Right lung (tissue), 10 donors: ENCODE measurements at places on chromosomes 7 and 10. TPM values are rescaled to one million over a fixed set of nuclear protein-coding genes. Genes with fewer than 3 reads are reported as not detected.

DNA sequence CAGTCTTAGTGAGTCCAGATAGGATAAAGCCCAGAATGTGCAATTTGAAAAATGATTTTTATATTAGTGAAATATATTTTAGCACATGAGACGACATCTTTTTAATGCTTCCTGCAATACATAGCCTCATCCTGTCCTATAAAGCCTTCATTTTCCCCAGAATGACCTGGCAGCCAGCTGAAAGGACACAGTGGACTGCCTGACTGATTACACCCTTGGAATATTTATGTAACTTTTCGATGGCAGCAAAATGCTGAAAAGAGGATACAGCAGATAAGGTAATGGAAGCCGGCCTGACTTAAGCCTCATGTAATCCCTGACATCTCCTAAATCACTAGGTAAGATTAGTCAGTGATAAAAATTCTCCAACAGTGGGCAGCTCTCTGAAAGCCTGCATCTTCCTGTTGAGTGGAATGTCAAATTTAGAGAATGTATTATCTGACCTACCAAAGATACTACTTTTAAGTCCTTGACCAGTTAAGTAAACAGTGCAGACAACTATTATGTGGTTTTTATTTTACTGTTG lies 210.7 kb upstream of the STEAP1 start:
- no peak for DNase-seq

- DNase-seq: no peak
Measured at GRCh38 chr7:28179120-28180030, 1.2 kb downstream of the JAZF1 start.

DNA sequence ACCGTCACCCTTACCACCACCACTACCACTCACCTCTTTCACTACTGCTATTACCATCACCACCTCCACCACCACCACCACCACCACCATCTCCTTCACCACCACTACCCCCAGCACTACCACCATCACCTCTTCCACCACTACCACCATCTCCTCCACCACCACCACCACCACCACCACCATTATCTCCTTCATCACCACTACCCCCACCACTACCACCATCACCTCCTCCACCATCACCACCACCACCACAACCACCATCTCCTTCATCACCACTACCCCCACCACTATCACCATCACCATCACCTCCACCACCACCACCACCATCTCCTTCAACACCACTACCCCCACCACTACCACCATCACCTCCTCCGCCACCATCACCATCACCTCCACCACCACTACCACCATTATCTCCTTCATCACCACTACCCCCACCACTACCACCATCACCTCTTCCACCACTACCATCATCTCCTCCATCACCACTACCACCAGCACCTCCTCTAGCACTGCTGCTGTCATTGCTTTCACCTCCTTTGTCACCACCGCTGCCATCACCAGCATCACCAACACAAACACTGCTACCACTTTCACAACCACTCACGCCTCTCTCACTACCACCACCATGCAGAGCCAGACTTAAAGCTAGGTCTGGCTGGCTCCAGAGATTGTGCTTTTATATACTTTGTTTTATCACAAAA lies 109.3 kb downstream of the ICA1 start:
- no peak for DNase-seq

DNA sequence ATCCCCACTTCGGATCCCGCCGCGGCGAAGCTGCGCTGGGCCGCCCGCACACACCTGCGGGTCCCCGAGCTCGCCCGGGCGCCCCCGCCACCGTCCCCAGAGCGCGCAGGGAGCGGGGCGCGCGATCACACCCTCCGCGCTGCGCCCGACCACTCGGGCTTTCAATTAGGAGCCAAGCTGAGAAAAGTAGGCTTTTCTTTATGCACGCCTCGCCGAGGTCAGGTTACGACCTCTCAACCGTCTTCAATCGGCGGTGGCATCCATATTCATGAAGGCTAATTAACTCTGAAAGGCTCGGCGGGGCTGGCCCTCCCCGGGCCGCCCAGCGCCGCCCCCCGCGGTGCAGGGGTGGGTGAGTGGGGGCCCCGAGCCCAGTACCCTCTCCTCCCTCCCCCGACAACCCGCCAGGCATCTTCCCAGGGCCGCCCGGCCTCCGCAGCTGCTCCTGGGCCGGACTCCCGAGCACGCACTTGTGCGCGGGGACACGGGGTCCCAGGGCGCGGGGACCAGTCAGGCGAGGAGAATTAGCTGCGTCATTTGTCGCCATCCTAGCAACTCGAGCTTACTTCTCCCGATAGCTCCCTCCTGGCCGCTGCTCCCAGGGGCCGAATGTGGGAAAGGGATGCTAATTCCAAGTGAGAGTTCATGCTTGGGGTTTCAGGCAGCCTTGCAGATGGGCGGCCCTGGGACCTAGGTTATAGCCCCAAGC lies 155.5 kb upstream of the LYZL2 start:
- peak; percentile 84 for DNase-seq

DNA sequence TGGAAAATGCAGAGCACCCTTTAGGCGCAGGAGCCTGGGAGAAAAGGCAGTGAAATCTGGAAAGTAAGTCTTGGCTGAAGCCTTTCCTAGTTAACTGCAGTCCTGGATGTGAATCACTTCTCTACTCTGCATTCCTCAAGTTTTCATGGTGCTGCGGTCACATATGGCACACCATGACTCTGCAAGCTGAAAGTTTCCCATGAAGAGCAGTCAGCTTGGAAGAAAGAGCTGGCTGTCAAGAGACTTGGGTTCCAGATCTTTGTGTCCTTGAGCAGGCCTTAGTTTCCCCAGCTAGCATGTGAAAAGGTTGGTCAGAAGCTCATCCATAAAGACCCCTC lies 548.3 kb downstream of the SORCS3 start:
- no peak for DNase-seq

GRCh38 chr7:120825152-120825551 lies 32.8 kb downstream of the TSPAN12 start:
- no peak for DNase-seq

GRCh38 chr7:35623381-35623780 lies 71.6 kb downstream of the HERPUD2 start:
- DNase-seq: no peak

GRCh38 chr7:138167222-138167621 lies 91.0 kb downstream of the AKR1D1 start:
- DNase-seq: no peak

- DNase-seq: no peak
Measured at GRCh38 chr7:37986908-37987330, 66.5 kb downstream of the EPDR1 start.

- no peak for DNase-seq
Measured at GRCh38 chr7:132732321-132732865, 156.1 kb upstream of the PLXNA4 start.

DNA sequence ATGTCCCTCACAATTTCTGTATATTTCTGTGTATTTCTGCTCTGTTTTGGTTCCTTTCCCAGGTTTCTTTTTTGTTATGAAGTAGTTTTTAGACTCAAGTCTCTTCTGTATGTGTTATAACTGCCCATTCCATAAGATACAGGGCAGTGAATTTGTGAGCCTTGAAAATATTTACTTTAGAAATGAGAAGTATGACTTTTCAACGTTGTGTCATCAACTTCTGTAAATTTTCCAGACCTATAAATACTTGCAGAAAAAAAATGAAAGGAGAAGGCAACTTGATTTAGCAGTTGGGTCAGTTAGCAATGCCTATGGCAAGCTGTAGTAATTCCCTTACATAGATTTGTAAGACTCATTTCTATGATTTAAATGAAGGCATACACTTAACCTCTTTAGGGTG lies 11.5 kb downstream of the EGFR start:
- DNase-seq: no peak

DNA sequence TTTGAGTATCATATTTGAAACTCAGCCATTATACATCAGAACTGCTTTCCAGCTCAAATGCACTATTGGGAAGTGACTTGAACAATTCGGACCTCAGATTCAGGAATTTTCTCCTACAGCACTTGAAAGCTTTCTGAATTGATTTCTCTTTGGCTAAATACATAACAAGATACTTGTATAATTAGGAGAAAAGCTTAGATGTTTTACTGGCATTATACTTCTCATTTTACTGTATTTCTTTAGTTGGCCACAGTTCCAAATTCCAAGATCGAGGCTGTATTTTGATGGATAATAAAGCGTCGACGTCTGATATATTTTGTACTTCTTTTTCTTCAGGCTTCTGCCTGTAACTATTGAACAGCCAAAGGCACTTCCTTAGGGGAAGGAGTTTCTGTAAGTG lies 26.7 kb upstream of the LYZL2 start:
- DNase-seq: no peak

GRCh38 chr7:86949052-86949778 lies 110.2 kb downstream of the ELAPOR2 start:
- DNase-seq: no peak

DNA sequence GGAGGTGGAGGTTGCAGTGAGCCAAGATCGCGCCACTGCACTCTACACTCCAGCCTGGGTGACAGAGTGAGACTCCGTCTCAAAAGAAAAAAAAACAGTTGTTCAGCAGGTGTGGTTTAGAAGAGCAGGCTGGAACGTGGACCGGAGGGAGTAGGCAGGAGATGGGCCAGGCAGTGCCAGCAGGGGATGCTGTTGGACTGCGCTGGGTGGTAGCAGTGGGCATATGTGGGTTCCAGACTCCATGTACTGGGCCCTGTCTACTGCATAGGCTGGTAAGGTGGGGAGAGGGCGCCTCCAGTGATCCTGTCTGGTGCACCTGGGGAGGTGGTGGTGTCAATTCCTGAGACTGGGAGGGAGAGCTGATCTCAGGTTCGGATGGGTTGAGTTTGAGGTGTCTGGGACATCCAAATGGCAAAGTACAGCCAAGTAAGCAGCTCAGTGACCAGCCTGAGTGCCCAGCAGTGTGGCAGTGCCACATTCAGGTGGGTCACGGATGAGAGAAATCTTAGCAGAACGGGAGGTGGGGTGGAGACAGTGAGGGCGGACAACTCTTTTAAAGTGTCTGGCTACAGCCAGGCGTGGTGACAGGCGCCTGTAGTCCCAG lies 25.9 kb downstream of the SFXN4 start:
- no peak for DNase-seq

- DNase-seq: peak; percentile 46
Measured at GRCh38 chr10:93816123-93816747, 58.5 kb downstream of the LGI1 start.

Gene PON3
- polyA plus RNA-seq: 12.6 TPM

Gene OR2A42
- 2.4 TPM for polyA plus RNA-seq

Gene MRPS16
- polyA plus RNA-seq: 62.9 TPM

Gene CYCS
- polyA plus RNA-seq: 92.1 TPM

Gene UPK3B
- polyA plus RNA-seq: 11.5 TPM

Gene CACNA2D1
- 18.6 TPM for polyA plus RNA-seq

Gene METTL27
- polyA plus RNA-seq: 2.2 TPM

Gene AKR1C1
- polyA plus RNA-seq: 8.9 TPM

Gene RPP30
- polyA plus RNA-seq: 50.4 TPM

Gene LRGUK
- 2.5 TPM for polyA plus RNA-seq

Gene CPA4
- 0.45 TPM for polyA plus RNA-seq
